ENCODE measurements at places on chromosomes 4 and X.

GRCh38 chr4:96406742-96407141 is 566.8 kb downstream of the PDHA2 start:
- DNase-seq = no peak

DNA sequence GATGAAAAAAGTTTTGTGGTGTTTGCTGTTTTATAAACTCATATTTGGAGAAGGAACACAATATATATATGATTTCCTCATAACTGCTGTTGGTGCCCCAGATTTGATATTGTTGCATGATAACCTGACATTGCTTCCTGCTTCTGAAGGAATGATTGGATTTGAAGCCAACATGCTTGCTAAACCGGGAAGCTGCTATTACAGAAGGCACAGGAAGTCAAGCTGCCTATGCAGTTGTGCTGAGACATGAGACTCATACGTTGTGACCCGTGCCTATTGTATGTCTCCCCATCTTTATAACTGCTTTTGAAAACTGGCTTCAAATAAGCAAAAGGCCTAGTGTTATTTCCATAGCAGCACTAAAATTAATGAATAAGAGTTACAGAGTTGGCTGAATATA is 32.9 kb downstream of the GAB1 start:
- no peak for DNase-seq

DNA sequence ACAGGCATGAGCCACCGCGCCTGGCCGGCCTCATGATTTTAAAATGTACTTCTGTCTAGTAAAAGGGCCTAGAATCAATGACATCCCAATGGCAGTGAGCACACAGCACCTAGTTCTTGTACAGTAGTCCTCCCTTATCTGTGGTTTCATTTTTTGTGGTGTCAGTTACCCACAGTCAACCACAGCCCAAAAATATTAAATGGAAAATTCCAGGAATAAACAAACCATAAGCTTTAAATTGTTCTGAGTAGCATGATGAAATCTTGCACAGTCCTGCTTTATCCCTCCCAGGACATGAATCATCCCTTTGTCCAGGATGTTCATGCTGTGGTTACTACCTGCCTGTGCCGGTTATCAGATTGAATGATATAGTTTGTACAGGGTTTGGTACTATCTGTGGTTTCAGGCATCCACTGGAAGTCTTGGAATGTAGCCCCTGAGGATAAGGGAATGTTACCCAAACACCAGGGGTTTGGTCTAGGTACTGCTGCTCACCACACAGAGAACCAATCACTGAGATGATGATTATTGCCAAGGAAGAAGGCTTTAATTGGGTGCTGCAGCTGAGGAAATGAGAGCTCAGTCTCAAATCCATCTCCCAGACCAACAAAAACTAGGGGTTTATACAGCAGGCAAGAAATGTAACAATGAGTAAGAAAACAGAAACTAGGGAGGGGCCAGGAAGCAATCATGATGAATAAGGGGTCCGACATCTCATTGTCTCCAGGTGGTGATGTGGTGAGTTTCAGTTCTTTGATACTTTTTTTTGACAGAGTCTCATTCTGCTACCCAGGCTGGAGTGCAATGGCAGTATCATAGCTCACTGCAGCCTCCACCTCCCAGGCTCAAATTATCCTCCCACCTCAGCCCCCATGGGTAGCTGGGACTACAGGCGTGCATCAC is 16.2 kb upstream of the FHL1 start:
- no peak for DNase-seq

GRCh38 chr4:825971-826330 is at the start of gene CPLX1:
CPLX1 (minus strand) TSS chr4:826129; CDS start chr4:824522, 1,607 bp downstream.
- no peak for DNase-seq

GRCh38 chr4:4853371-4853823 is 6.1 kb upstream of the MSX1 start:
- DNase-seq = no peak

GRCh38 chrX:46220822-46221221 is 324.4 kb downstream of the ZNF674 start:
- no peak for DNase-seq

- no peak for DNase-seq
These were observed at the start of gene NDST4 for GRCh38 chr4:115113506-115114106. NDST4 (minus strand) TSS chr4:115113620; CDS start chr4:115077036, 36,584 bp downstream.

GRCh38 chr4:98873059-98873458 is 55.9 kb downstream of the EIF4E start:
- no peak for DNase-seq

All from stimulated activated CD8-positive, alpha-beta memory T cell treated with anti-CD3 and anti-CD28 coated beads, Interleukin-15, amount 100 ng/mL, for 48 hours (primary cell).